GOT3 (cell line): ENCODE measurements at places on chromosomes 13 and 19.

- DNase-seq = no peak
These were observed 28.4 kb downstream of the TMTC4 start for GRCh38 chr13:100646030-100646673.

GRCh38 chr19:48724796-48725753 is 5.5 kb upstream of the MAMSTR start:
- DNase-seq = no peak

GRCh38 chr13:49419276-49419675 is 24.6 kb downstream of the CAB39L start:
- DNase-seq = no peak

DNA sequence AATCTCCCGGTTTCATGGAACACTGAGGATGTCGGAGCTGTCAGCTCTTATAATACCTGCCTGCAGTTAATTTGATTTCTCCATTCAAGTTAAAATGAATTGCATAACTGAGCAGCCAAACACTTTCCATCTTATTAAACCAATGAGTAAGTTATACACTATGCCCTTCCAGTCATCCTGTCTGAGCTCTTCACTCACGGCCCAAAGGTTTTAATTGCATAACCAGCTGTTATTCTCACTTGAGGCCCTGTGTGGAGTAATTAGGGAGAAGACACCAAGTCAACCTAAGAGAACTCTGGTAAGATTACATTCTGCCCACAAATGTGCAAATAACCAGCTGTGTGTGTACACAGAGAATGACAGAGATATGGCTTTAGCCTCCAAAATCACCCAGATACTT is 303.5 kb downstream of the TBC1D4 start:
- no peak for DNase-seq

GRCh38 chr19:33818411-33818810 is 21.7 kb downstream of the KCTD15 start:
- DNase-seq = no peak

DNA sequence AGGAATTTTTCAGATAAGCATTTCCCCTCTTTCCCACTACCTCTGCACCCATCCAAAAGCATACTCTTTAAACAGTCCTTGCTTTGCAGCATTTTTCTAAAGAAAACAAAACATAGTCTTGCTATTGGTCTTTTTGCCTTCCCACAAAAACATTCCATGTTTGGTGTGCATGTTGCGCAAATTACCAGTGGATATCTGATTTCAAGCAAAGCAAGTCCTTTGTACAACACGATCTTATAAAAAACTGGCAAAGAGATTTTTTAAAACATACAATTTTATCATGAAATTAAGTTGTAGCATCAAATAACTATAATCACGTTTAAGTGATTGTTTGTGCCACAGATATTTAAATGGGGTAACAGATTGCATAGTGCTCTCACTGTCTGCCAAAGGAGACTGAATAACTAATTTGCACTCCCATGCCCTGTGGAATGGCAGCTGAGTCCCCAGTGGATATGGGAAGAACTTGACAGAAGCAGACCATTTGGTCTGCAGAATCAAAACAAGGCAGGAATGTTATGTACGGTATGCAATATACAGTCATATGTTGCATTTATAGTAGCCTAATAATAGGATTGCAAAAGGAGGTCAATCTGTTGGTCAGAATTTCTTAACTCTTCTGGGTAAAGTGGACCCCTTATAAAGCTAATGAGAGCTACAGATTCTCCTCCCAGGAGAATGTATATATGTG is 285.7 kb downstream of the TBC1D4 start:
- no peak for DNase-seq

GRCh38 chr13:36242761-36243160 is 28.4 kb upstream of the SOHLH2 start:
- DNase-seq = no peak

- DNase-seq = no peak
These were observed 164.3 kb upstream of the TUBA3C start for GRCh38 chr13:19345916-19346422.
